ENCODE measurements at places on chromosomes 3 and 15.

DNA sequence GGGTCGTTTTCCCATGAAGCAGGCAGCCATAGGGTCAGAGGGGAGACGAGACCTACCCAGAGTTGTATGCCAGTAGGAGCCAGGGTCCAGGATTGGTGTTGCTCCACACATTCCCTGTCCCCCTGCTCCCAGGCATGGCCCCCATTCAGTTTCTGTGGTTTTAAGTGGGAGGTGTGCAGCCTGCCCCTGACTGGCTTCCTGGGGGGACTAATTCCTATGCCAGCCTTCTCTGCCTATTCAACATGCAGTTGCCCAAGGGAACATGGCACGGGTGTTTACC is 126.3 kb downstream of the EEFSEC start:
- no peak for DNase-seq

DNA sequence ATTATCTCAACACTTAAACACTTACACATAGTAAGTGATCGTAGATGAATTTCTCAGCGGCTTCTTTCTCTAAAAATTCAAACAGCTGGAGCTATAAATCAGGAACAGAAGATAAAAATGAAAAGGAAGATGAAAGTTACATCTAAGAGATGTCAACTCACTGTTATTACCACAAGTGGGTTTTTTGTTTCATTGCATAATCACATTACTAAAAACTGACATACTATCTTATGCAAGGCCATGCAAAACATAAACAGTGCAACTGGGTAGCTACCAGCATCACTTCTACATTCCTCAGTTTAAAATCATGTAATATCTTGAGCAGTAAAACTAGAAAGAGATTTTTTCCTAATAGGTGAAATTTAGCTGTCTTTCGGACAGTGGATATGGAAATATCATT is 14.9 kb downstream of the MINDY4B start:
- DNase-seq = no peak

DNA sequence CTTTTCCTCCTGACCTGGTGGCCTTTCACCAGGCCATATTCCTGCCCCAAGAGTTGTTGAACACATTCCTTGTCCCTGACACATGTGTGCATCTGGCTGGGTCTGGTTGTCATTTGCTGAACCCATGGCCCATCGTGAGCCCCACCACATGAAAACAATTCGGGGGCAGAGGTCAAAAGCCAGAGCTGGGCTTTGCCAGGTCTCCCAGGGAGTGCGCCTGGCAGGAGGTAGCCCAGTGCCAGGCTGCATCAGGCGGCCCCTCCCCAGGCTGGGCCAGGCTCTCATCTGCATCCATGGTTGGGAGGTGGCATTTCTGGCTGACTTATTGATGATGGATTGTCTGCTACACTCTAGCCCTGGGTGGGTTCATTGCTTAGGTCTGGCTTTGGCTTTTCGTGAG is 30.9 kb downstream of the SPSB4 start:
- DNase-seq = no peak

DNA sequence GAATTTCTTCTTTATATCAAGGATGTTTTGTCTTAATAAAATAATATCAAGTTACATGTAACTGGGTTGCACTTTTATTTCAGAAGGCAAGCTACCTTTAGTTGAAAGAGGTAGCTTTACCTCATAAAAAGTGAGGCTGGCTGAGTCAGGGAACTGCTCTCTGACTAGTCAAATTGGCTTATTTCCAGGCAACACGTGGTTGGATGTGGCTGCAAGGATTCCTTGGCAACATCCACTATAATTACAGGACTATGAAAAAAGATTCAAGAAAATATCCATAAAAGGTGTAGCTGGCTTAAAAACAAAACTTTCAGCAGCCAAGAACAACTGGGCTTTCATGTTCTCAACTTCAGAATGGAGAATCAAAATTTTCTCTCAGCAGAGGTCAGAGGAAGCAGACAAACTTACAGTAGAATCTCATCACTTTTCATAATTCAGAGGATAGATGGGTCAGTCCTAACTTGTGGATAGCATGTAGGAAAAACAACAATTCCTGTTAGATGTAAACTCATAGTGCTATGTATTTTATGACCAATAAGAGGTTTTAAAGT is 779.1 kb downstream of the MECOM start:
- DNase-seq = peak; percentile 95

DNA sequence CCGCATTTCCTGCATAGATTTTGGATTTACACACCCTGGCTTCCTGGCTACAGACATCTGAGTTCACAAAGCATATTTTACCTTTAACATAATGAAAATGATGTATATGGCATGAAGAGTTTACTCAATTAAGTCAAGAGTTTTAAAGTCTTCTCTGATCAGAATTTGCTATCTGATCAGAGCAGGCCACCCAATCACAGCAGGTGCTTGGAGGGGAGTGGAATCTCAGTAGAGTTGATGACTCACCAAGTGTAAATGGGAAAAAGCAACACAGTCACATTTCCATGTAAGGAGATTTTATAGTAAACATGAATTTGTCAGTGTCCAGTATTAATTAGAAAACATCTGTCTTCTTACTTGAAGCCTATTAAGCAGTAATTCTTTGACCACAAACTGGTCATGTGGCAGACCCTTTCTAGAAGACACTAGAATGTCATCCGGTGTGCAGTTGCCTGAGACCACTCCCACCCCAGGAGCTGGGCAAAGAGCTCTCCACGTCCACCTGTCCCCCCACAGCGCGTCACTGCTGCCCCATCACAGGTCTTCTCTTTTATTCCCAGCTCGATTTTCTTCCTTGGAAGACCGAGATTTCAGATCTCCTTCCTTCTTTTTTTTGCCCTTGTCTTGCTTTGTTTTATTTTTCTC is 10.8 kb downstream of the MESD start:
- DNase-seq = peak; percentile 69

GRCh38 chr3:171282041-171282440 is 178.2 kb downstream of the TNIK start:
- peak; percentile 54 for DNase-seq

GRCh38 chr3:194379651-194380050 is 10.1 kb upstream of the LRRC15 start:
- no peak for DNase-seq

GRCh38 chr15:80455668-80456442 is 51.7 kb downstream of the ARNT2 start:
- DNase-seq = peak; percentile 85

DNA sequence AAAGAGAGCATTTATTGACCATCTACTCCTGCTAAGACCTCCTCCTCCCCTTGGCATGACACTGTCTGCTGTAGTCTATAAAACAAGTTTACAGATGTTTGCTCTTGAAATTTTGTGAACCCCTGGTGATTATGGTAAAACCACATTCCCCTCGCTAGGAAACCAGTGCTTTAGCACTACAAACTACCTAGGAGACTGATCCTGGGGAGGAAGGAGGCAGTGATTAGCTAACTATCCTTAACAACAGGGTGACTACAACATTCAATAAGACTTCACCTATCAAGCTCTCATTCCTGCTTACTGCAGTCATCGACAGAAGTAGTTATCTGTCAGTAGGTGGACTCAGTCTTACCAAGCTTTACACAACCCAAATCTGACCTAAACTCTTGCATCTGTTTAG is 371.3 kb downstream of the TUSC7 start:
- no peak for DNase-seq

DNA sequence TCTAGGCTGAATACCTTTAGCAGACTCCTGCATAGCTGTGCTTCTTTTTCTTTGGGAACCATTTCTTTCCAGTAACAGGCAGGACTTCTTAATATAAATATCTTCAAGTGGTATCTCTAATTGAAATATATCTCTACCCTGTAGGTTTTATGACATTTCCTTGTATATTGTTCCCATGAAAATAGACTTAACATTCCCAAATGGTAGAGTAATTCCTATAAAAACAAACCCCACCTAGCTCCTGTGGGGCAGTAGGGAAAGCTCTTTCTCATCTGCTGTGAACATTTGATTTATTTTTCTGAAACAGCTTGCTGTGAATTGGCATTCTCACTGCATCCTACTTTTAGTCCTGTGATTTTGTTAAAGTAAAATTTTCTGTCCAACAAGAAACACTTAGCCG is 20.8 kb downstream of the SELENOT start:
- DNase-seq = no peak

DNA sequence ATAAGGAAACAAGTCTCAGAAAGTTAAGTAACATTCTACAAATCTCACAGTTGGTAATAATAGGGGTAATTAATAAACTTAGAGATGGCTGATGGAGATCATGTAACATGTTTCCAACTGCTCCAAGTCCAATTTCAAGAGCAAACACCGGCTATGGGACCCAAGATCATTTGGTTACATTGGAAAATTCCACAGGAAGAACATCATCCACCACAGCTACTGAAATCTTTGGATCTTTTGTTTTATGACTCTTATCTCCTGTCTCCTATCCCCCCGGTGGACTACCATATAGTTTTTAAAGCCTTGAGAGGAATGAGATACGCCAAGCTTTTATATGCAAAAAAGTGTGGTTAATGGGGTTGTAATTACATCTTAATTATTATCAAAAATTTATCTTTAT is 216.1 kb downstream of the WNT5A start:
- DNase-seq = no peak

- peak; percentile 23 for DNase-seq
Observed at GRCh38 chr3:17678116-17678741, 64.2 kb downstream of the TBC1D5 start.

DNA sequence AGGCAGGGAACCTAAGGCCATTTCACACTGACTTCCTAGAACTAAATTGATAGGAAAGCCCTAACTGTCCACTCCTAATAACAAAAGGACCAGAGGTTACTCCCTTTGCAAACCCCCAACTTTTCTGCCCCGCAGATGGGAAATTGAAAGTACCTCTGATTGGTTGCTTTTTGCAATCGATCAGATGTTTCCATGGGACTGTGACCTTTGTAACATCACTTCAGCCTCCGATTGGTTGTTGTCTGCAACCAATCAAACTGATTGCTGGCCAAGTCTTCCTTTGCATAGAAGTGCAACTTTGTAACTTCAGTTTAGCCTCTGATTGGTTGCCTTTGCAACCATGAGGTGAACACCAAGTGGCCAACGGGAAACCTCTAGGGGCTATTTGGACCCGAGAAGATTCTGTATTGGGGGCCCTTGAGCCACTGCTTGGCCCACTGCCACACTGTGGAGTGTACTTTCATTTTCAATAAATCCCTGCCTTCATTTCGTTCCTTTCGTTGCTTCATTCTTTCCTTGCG is 11.3 kb upstream of the KNL1 start:
- DNase-seq = peak; percentile 22

GRCh38 chr15:57691082-57691481 is 15.4 kb upstream of the POLR2M start:
- DNase-seq = no peak

- peak; percentile 77 for DNase-seq
Observed at GRCh38 chr3:146577662-146578061, 27.5 kb downstream of the PLSCR5 start.

DNA sequence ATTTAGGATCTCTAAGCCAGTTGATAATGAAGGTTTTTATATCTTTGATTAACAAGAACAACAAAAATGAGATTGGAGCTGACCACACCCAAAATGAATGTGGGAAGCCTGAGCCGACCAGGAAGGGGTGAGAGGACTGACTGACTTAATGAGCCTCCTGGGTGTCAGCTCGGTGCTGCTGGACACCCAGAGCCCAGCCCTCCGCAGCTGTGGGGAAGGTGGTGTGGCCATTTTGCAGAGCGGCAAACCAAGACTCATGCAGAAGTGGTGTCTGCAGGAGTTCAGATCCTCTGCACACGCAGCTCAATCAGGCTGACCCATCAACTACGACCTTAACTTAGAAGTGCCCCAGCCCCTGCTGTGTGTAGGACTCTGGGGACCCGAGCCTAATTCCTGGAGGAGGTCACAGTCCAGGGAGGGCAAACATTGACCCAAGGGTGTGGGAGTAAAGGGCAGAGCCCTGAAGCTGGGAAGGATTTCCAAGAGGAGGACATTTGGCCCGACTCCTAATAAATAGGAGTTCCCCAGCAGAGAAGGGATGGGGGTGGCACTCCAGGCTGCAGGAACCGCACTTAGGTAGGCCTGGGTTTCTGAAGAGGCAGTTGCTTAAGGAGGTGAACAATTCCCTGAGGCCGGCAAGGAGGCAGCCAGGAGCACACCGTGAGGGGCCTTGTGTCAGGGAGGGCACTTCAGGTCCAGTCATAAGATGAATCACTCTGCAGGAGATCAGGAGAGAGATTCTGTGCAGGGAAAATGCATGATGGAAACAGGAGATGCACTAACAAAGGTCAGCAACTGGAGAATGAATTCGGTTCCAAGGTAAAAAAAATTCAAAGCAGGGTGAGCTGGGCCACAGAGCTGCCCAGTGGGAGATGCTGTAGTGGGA is 197.1 kb upstream of the TPM1 start:
- DNase-seq = peak; percentile 28

- DNase-seq = no peak
Observed at GRCh38 chr3:153925841-153926514, 195.2 kb upstream of the ARHGEF26 start.

DNA sequence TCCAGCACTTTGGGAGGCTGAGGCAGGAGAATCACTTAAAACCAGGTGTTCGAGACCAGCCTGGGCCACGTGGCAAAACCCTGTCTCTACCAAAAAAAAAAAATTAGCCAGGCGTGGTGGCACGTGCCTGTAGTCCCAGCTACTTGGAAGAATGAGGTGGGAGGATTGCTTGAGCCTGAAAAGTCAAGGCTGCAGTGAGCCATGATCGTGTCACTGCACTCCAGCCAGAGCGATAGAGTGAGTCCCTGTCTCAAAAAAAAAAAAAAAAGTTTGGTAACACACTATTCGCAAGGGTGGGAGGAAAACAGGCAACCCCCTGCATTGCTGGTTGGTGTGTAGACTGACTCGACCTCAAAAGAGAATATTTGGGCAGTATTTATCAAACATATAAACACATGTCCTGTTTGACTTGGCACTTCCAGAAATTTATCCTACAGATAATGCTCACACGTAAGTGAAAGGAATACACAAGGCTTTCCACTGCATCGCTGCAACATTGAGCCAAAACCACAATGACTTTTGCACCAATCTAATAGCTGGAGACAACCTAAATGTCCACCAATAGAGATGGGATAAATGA is 3.1 kb upstream of the ANPEP start:
- DNase-seq = no peak

DNA sequence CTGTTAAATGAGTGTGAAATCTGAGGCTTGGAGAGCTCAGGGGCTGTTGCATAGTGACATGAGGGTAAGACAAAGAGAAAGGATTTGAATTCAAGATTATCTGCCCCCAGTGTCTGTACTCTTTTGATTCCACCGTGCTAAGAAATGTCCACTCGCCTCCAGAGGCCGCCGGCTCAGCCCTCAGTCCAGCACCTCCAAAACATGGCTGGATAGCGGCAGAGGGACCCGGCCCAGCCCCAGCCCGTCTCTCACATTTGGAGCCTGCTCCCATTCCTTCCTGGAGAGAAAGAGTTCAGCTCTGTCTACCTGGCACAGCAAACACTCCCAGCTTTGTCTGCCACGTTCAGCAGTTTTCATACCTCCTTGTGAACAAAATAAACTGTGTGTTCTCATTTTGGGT is 84.8 kb upstream of the IQSEC1 start:
- DNase-seq = no peak

DNA sequence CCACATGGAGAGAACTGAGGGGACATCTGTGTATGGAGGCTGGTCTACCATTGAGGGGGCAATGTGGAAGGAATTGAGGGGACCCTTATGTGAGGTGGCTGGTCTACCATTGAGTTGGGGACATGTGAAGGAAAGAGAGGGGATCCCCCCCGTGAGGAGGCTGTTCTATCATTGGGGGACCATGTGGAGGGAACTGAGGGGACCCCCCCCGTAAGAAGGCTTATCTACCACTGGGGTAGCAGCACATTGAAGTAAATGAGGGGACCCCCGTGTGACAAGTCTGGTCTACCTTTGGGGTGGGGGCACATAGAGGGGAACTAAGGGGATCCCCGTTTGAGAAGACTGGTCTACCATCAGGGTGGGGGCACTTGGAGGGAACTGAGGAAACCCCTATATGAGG is 158.0 kb downstream of the FBLN2 start:
- DNase-seq = no peak
